ENCODE measurements at places on chromosomes 5 and 9.

DNA sequence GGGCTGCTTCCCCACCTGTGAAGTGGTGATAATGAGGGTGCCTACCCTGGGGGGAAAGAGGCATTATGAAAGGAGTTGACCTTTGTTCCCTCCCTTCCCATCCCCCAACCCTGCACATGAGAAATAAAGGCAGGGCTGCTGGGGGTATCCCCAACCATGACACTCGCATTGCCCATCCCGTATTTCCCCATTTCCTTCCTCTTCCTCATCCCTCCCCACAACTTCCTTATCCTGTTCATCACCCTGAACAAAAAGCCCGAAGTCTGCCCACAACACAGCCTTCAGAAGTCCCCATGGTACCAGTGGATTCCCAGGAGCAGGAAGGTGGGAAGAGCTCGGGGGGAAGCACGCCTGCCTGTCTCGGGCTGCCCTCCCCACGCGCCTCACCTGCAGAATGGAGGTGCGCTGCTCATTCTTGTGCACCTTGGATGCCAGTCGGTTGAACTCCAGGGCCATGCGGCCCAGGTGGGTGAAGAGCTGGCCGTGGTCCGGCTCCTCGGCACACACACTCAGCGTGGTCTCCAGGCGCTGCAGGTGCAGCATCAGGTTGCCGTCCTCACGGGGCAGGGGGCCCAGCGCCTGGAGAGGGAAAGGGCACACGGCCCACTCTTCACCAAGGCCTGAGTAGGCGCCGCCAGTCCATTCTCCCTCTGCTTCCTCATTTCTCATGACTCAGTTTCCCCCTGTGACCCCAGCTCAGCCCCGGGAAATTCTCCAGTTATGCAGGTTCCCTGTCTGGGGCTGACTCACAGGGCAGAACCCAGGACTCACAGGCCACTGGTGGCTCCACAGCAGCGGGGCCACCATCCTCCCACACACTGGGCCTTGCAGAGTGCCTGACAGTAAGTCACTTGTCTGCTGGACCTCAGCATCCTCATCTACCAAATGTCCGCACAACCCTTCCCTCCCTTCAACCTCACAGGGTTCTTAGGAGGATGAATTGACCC is 24.2 kb downstream of the TNIP1 start:
- no peak for DNase-seq

GRCh38 chr5:61704289-61704688 is 372.2 kb downstream of the ZSWIM6 start:
- no peak for DNase-seq

DNA sequence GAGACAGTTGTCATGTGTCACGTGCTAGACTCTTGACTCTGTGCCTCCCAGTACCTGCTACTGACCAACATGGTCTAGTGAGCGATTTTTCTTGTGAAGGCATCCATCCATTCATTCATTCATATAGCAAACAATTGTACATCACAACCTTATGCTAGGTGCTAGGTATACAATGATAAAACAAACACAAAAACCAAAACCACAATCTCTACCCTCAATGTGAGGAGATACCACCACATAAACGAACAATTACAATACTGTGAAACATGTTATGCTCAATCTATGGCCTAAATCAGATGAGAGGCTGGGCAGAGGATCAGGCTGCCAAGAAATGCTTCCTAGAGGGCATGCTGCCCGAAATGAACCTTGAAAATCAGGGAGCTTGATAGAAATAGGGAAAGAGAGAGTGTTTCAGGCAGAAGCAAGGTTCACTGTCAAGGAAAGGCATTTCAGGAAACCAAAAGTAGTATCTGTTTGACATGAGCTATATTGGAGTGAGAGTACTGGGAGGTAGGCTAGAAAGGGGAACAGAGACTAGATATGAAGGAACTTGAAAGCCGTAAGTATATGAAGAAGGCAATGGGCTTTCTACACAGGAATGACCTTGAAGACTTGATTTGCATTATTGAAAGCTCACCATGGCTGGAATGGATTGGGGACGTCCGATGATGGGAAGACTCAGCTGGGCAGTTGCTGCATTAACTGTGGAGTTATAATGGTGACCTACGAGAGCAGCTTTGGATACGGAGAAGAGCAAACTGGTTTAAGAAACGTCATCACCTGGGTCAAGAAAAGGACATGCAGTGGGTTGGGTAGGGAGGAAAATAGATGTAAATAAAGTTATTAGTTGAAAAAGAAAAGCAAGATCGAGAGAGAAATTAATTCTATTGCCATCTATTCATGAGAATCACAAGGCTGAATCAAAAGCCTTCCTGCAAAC is 90.1 kb downstream of the THBS4 start:
- DNase-seq, result no peak

DNA sequence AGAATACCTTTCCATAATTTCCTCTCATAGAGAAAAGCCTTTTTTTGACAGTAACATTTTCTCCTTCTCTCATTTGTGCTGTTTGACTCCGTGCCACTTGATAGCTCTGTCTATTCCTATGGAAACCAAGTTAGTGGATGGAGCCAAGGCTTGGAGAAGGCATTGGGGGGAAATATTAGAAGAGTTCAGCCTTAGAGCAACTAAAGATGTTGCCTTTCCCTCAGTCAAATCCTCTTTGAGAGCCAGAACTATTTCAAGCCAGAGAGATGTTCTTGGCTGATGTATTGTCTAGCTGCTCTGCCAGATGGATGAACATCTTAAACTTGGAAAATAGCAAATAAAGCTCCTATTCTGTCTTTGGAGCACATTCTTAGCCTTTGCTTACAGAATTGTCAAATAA is 112.4 kb downstream of the INVS start:
- DNase-seq, result no peak

DNA sequence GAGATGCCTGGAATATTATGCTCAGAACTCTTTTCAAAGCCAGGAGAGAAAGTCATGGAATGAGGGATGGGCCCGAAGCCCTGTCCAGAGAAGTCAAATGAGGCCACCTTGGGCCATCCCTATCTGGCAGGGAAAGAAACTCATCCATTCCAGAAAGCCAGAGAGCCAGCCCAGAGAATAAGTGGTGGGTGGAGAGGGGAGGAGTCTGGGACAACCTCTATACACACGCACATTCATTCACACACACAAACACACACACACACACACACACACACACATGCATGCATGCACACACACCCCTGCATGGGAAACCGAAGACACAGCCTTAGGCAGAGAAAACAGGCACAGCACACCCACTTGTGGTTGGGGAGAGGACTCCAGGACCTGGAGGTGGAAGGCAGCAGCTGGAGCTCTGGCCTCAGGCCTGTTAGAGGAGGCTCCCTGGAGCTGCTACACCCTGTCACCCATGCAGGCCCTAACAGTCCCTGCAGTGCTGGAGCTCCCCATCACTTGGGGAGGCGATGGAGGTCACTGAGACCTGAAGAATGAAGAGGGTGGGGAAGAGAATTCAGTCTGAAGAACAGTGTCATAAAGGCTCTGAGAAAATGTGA is 38.0 kb downstream of the TGFBI start:
- no peak for DNase-seq

GRCh38 chr5:76207120-76207519 is 123.9 kb downstream of the SV2C start:
- no peak for DNase-seq

DNA sequence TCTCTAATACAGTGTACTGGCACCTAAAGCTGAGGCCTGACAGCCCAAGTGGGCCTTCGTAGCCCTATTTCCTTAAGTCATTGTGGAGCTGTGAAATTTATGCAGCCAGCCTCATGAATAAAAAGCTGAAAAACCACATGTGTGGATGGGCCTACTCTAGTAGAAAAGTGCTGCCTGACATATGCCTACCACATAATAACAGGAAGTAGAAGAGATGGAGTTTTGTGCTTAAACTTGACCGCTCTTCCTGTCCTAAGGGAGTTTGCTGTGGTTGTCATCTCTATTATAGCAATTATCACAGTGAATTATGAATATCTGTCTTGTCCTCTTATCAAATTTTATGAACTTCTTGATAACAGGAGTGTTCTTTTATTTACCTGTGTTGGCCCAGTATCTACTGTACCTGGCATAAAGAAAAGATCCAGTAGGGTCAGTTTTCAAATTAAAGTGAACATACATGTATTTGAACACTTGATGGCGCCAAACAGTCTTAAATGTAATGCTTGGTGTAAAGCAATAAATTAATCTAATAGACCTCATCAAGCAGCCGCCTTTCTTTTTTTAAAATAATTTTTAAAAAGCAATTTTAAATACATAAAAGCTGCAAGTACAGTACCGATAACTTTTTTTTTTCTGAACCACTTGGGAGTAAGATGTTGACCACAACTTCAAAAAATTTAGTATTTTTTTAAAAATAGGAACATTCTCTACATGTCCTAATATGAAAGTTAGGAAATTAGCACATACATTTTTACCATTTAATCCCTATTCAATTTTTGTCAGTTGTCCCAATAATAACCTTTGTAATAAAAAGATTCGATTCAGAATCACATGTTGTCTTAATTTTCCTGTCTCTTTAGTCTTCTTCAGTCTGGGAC is 51.0 kb downstream of the FKTN start:
- DNase-seq, result no peak

DNA sequence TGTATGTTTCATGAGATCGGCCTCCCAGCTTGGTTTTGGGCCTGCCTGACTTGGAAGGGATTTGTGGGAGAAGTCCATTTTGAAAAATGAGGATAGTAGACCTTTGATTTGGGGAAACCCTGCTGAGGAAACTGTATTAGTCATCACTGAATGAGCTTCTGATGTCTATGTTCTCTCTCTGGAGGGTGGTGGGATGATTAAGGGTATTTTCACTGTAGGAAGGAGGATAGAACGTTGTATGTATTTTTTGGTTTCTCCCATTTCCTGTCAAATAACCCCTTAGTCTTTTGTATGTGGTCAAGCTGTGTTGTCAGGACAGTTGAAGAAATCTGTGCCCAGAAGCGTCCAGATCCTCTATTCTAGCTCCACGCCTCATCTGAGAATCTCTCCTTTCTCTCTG is 151.9 kb downstream of the INSYN2B start:
- DNase-seq, result no peak

GRCh38 chr5:144024090-144024489 is 146.4 kb downstream of the YIPF5 start:
- no peak for DNase-seq

Measured in anterior cingulate cortex (tissue), 58 donors.